ENCODE measurements at places on chromosomes 16 and 17.

GRCh38 chr16:77344341-77344740 is 90.5 kb downstream of the ADAMTS18 start:
- DNase-seq: no peak

- DNase-seq: no peak
Measured at GRCh38 chr17:65438173-65438572, 123.3 kb downstream of the AXIN2 start.

DNA sequence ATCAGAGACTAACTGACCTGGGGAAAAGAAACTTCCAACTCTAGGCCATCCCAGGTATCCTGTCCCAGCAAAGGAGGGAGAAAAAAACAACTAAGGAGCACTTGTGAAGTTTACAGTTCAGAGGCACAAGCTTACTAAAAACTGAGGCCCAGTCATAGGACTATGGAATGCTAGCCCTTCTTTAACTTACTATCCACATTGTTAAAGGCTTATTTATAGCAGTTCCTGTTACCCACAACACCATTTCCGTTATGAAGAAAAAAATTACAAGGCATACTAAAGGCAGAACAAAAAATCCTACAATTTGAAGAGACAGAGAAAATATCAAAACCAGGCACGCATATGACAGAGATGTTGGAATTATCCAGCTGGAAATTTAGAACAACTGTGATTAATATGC is 159.1 kb downstream of the CDH11 start:
- DNase-seq: no peak

DNA sequence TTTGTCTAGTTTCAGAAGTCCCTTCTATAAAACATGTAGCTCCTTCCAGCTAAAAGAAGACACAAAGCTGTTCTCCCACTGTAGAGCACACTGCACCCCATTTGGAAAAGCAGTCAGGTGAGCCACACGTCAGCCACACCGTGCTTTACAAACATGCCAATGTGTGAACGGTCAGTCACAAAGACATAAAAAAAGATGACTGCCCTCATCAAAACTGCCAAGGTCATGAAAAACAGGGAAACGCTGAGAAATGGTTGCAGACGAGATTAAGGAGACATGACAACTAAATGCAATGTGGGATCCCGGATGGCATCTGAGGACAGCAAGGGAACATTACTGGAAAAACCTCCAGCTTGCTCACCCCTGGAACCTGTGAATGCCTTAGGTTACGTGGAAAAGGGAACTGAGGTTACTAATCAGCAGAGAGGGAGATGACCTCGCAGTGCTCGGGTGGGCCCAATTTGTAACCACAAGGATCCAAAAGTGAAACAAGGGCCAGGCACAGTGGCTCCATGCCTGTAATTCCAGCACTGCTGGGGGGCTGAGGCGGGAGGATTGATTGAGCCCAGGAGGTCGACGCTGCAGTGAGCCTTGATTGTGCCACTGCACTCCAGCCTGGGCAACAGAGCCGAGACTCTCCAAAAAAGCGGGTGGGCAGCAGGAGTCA is 8.1 kb downstream of the ANKRD11 start:
- DNase-seq: no peak

- DNase-seq: no peak
Measured at GRCh38 chr16:13921328-13921727, 1.4 kb downstream of the ERCC4 start.

- DNase-seq: no peak
Measured at GRCh38 chr16:13194766-13195165, 293.4 kb downstream of the SHISA9 start.

DNA sequence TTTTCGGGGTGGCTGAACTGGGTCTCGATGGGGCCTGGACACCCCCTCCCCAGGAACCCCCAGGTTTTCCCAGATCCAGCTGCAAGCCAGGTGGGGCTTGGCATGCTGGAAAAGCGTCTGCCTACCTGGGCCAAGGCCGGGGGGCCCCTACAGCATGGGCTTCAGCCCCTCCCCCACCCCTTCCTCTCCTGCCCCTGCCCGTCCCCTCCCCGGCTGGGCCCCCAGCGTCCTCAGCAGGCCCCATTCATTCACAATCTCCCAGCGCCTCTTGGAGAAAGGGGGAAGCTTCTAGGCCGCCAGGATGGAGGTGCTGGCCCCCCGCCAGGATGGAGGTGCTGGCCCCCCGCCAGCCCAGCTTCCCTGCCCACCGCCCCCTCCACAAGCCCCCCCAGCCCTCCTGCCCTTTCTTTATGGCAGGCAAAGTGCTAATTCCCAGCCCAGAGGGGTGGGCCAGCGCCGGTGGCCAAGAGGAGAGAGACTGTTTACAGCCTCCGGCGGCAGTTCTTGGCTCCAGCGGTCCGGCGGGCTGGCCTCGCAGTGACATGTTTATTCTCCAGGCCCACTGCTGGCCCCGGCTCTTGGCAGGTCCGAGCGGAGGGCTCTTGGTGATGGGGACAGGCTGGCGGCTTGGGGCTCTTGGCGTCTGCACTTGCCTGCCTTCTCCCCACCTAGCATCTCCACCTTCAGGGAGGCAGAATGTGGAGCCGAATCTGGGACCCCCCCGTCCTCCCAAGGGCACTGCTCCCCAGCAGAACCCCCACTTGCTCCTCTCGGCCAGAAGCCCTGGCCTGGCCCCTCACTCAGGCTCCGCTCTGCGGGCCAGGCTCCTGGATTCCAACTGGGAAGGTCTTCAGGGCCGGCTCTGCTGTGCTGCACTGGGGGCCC is 94.4 kb upstream of the CIBAR2 start:
- DNase-seq: no peak

DNA sequence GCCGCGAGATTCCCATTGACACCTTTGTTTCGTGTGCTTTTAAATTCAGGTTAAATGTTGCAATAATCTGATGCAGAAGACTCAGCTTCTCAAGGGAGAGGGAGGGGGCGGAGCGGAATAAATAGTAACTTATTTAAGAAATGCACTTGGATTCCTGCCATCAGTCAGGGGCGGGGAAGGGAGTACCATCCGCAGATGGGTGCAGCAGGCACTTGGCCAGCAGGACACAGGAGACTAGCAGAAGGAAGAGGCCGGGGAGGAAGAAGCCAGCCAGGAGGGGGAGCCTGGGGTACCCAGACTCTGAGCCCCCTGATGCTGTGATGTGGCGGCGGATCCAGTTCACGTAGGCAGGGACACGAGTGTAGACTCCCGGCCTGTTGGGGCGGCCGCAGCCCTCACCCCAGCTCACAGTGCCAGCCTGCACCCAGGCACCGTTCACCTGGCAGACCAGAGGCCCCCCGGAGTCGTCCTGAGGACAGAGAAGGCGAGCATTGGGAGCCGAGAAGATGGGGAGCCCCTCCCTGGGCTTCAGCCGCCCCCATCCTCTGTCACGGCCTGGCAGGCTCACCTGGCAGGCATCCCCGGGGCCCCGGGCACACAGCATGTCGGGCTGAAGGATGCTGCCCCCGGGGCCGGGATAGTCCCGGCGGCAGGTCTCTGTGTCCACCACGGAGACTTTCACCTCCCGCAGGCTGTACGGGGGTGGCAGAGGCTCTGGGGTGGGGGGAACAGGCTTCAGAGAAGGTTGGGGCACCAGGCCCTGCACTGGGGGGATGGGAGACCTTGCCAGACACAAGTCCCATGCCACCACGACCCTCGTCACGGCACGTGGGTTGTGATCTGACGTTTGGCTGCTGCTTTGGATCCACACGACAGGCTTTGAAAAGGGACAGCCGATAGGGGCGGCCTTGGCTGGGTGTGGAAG is 3.2 kb downstream of the TPSG1 start:
- DNase-seq: no peak

DNA sequence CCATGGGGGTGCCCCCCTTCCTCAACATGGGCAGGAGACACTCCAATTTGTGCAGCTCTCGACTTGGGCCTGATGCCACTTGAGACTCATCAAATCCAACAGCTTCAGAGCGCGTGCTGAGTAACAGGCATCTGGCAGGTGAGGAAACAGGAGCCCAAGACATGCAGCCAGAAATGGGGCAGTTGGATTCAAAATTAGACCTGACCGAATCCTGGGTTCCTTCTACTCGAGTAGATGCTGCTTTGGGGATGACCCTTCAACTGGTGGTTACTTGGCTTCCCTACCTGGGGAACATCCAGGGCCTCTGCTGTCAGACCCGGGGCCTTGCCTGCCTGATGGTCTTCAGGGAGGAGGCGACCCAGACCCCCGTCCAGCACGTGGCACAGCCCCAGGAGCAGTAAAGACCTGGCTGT is 488 bp upstream of the NTN3 start:
- DNase-seq: no peak

DNA sequence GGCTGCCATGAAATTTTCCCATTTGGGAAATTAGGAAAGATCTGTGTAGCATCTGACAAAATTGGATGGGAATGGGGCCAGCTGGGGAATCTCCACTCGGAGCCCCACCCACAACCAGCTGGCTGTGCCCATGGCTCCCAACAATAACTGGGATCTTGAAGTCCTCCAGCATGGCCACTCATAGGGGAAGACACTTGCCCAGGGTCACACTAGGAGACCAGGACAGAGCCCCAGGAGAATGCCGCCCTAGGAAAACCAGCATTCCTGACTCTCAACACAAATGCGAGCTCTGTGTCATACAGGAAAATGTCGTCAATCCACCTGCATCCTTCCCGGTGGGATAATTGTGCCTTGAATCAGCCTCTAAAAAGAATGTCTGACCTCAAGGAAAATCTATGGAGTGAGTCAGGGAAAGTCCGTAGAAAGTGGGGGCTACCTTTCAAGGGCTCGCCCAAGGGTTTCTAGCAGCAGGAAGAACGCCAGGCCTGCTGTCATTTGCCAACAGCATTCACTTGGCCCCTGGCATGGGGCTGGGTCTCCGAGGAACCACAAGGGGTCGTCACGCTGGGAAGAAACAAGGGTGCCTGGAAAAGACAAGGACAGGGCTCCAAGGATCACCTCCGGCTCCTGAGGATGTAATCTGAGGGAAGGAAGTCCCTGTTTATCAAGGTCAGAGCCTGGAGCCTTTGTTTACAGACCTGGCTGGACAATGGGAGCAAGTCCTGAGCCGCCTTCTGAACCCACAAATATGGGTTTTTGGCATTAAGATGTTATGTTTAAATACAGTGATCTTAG is 15.9 kb downstream of the CDH5 start:
- peak; percentile 94 for DNase-seq

DNA sequence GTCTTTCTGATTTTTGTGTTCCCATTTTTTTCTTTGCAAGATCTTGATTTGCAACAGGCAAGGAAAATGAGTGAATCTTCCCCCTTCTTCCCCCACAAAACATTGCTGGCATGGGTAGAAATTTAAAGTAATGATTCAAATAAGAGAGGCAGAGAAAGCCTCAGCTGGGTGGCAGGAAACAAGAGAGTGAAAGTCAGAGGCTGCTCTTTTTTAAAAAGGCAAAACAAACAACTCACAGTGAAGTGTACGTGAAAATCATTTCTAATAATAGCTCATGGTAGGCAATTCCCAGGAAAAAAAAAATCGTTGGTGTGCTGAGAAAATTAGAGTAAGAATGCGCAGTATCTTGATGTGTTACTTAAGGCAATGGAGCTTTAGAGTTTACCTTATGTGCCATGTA is 229.5 kb downstream of the FTO start:
- no peak for DNase-seq

GRCh38 chr16:71436473-71436872 is 5.4 kb downstream of the TLE7 start:
- DNase-seq: no peak

Data from HS-5 (cell line).